NCI-H1436 treated with DMSO at 0.1 percent for 48 hours (cell line): ENCODE measurements at places on chromosomes 16 and 17.

DNA sequence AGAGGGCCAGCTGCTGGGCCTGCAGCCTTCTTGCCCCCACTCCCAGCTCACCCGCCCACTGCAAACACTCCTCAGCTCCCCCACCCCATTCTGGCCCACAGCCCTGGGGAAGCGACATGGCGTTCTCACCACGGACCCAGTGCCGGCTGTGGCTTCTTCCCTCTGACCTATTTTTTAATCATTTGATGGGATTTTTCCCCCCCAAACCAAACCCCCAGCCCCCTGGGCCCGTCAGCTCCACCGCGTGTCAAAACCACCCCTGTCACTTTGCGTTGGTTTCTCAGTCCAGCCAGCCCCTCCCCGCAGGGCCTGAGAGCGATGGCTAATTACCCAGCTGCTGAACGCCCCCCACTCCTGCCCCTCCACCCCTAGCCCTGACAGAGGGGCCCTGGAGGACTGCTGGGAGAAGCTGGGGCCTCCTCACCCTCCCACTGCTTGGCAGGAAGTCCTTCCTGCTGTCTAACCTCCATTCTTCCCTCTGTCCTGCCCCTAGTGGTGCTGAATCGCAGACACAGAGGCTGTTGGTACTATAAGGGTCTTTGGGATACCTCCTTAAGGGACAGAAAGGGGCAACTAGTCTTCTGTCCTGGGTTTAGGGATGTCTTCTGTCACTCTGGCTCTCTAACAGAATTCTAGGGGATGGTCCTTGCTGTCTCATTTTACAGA lies 7.5 kb upstream of the TBX21 start:
- DNase-seq: no peak

GRCh38 chr16:17519101-17519955 lies 48.6 kb upstream of the XYLT1 start:
- DNase-seq: no peak

- peak; percentile 13 for DNase-seq
Measured at GRCh38 chr17:39939588-39940419, 12.3 kb downstream of the LRRC3C start.

- no peak for DNase-seq
Measured at GRCh38 chr17:63701868-63702720, 2.2 kb upstream of the LIMD2 start.

DNA sequence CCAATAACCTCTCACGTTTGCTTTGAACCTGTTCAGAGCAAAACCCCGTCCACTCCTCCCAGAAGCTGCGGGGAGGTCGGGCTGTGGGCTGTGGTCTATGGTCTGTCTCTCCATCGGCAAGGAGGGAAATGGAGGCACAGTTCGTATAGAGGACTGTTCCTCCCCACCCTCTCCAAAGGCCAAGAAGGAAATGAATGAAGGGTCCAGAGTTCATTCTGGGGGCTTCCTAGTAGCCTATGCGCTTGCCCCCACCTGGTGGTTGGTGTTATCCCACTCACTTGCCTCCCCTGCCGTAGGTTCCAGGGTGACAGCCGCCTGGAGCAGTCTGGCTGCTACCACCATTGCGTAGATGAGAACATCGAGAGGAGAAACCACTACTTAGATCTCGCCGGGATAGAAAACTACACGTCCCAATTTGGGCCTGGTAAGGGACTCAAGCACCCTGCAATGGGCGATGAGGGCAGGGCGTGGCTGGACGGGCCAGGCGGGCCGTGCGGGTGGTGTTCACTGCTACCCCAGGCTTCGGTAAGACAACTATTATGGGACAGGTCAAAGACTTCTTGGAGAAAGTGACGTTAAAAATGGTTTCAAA lies 49.0 kb downstream of the SNX20 start:
- no peak for DNase-seq

- no peak for DNase-seq
Measured at GRCh38 chr16:78324649-78325285, 225.3 kb downstream of the WWOX start.

- DNase-seq: no peak
Measured at GRCh38 chr16:1876468-1876867, 4.5 kb upstream of the MEIOB start.

GRCh38 chr17:851924-852323 lies 69.8 kb downstream of the MRM3 start:
- DNase-seq: no peak

DNA sequence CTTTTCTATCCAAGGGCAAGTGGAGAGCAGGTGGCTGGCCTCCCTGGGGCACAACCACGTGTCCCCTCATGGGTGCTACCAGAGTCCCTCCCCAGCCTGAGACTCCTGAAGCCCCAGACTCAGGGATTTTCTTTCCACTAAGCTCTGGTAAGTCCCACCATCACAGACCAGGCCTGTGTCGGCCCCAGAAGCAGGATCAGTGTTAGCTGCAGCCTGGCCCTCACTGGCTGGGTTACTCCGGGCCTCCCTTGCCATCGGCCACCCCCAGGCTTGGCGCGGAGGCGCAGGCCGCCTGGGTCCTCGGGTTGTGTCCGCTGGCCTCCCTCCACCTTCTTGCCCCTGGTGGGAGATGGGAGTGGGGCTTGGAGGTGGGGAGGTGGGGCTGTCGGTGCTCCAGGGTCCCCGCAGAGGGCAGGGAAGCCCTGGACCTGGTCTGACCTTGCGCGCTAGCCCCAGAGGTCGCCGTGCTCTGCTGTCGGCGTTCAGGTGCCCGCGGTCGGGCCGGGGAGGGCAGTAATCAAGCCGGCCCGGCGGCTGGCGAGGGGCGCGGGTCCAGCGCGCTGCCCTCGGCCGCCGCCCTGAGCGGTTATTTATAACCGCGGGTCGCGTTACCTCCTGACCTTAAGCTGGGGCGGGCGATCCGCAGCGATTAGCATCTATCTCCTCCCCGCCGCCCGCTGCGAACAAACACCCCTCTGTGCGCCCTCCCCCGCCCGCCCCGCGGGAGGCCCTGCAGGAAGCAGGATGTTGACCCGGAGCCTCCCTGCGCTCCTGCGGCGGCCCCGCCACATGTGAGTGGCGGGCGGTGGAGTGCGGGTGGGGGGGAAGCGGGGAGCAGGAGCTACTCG lies 78.1 kb upstream of the TOB1 start:
- peak; percentile 50 for DNase-seq

DNA sequence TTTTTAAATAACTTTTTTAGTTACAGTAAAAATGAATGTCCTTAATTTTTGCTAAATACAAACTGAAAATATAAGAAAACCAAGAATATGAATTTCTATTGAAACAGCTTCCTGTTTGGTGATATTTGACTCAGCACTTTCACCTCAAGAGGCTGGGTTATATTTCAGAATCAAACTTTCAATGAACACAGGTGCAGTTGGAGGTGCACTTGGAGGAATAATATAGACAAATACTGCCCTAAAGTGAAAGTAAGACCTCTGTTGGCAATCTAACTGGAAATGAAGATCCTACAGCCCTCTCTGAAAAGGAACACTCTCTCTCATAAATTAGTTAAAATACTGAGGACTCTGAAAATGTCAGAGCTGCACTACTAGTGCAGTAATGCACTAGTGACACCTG lies 106.2 kb downstream of the BRIP1 start:
- peak; percentile 3 for DNase-seq

DNA sequence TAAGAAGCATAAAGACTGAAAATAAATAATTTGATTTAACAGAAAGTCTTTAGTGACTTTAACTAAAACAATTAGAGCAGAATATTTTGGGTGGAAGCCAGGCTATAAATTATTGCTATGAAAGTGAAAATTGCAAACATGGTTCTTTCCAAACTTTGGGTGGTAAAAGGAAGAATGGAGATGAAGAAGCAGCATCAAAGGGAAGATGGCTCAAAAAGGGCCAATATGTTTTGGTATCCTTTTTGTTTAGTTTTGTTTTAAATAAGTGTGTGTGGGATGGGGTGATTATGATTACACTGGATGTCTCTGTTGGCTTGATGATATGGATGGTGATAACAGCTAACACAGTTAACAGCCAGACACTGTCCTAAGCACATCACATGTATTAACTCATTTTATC lies 153.7 kb downstream of the CYB561 start:
- no peak for DNase-seq
